ENCODE measurements at places on chromosomes 12 and 14.

DNA sequence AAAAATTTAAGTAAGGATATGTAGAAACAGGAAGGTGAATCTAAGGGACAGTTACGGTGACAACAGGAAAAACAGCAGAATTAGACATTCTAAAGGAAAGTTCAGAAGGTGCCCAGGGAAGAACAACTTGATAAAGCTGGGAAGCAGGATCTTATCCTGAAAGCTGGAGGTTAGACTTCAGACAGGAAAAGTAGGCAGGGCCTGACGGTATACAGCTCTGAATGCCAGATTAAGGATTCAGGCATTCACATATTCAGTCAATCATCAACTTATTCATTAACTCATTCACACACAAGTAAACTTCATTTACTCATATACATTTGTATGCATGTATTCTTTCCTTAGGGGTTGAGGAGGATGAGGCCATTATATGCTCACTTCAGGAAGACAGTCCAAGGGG, 81.3 kb downstream of the RALGAPA1 start:
- no peak for DNase-seq

DNA sequence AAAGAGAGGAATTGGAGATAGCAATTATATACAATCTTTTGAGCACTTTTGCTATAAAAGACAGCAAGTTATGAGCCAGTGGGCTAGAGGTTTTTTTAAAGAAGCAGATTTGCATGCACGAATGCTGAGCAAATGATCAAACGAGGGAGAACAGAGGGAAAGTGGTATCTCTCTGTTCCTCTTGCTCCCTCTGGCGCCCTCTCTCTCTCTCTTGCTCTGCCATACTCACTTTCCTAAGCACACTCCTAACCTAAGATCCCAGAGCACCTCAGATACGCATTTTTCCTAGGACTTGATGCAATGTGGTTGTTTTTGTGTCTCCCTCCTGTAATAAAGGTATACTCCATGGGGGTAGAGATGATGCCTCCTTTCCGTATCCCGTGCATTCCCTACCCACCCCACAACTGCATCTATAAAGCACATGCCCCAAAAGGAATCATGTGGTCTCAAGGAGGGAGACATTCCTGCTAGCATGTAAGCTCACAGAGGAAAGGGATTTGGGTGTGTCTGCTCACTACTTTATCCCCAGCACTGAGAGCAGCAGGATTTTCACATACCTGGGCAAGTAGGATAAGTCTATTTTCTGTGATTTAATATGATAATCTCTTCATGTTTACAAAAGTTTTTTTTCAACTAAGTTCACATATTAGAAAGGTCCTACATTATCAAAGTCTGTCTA, 270.2 kb downstream of the SSPN start:
- DNase-seq, result no peak

GRCh38 chr12:95986635-95987570, 9.2 kb downstream of the HAL start:
- DNase-seq, result no peak

GRCh38 chr12:100391856-100392255, 35.0 kb downstream of the SLC17A8 start:
- DNase-seq, result no peak

- DNase-seq, result no peak
Observed at GRCh38 chr14:33699300-33699983, 251.4 kb downstream of the EGLN3 start.

DNA sequence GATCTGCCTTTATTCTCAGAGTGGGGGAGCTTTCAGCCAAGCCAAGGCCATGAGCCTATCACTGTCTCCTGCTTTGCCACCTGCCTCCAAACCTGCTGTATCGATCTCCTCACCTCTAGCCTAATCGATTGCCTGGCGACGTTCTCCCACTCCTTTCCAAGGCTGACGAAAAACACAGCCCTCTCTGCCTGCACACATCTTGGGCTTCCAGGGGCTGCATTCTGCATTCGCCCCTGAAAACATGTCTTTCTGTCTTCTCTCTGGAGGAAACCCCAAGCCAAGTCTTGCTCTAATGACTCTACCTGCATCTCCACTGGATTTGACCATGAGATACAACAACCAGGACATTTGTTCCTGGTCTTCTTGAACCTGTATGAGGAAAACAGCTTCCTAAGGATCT, 540.7 kb downstream of the BCL11B start:
- no peak for DNase-seq

- no peak for DNase-seq
Observed at GRCh38 chr14:32417956-32418552, 89.0 kb downstream of the AKAP6 start.

GRCh38 chr14:96741151-96741977, 55.8 kb upstream of the VRK1 start:
- DNase-seq, result peak; percentile 69

DNA sequence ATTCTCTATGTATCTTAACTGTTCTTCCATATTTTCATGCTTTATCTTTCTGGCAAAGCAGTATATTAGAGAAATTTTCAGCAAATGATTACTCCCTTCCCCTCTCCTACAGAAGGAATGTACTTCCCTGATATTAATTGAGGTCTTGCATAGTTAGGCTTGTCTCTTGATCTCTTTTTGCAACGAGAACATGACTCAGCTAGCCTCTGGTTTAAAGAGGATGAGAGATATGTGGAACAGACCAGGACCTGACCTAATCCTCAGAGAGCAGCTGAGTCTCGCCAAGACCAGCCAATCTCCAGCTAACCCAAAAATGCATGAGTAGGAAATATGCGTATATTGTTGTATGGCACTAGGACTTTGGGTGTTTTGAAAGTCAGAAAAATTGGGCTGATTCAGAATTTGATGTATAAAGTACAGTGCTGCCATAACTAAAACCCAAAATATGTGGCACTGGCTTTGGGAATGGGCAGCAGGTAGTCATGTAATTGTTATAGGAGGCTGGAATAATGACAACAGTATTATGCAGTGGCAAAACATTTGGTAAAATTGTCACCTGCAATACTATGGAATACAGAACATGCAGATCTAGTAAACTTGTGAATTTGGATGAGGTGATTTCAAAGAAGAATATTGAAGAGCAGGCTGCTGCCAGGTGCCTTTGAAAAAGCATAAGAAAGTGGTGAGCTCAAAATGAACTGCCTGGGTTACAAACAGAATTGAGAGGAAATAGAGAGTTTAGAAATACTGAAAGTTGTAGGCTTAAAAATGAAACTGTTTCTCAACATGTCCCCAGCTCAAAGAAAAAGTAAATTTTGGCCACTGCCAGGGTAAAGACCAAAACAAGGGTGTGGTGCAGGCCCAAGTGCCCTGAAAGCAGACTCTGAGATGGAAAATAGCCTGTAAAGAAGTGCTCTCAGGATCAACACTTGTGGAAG, 9.3 kb upstream of the USP15 start:
- DNase-seq, result no peak

DNA sequence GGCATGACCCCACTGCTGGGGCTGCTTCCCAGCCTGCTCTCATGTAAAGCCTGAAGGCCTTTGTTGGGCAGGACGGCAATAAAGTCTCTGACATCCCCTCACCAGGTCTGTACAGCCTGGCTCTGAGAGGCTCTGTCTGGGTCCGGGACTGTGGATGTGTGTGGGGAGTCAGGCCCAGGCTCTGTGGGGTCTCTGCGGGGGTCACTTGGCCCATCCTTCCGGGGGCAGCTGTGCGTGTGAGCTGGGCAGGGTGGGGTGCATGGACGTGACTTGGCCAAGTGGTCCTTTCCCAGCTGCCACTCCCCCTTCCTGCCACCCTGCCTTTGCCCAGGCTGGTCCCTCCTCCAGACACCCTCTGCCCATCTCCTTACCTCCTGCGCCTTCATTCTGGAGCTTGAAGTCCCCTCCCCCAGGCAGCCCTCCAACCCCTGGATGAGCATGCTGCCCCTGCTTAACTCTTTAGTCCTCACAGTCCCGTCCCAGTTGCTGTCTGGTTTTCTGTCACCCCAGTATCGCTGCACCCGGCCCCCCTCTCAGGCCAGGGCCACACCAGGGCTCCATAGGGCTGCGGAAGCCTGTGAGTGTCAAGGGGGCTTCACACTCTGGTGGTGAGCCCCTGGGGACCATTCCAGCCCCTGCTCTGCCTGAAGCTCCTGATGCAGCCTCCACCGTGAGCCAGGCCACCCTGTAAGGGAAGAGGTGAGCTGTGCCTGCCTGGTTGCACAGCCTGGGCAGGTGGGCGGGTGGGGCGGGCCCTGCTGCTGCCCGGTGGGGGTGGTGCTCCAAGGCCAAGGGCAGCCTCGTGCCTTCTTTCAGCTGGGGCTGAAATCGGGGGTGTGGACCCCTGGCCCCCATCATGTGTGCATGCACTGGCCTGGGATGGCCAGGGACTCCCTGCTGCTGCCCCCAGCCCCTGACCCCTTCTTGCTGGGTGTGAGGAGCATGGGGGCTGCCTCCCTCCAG, 25.5 kb upstream of the KIF26A start:
- DNase-seq, result no peak

DNA sequence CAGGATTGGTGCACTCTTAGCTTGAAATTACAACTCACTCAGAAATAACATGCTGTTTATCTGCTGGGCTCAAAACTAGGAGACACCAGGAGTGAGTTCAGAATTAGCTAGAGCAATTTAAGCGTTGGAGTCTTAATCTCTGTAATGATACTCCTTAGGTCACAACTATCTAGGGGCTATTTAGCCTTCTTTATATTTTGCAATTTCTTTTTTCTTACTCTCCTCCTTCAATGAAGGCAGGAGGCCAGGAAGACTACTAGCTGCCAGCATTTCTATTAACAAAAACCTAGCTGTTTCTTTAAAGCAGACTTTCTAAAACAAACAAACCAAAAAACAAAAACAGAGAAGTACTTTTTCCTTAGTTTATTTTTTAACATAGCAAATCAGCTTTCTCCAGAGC, 226.2 kb downstream of the TRHDE start:
- no peak for DNase-seq

DNA sequence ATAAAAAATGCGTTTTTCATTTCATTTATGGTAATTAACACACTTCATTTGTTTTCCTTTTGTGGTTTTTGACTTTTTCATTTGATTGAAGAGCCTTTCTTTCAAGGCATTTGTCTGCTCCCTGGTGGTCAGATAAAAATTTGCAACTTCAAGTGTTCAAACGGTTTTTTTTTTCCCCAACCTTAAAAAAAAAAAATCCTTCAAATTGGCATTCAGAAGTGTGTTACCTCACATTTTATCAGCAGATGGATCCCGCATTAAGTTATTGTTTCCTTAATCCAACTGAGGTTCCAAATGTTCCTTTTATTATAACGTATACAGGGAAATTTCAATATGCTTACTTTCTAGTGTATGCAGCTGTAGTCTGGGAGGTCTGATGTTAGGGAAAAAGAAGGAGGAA, 47.2 kb downstream of the MYF5 start:
- no peak for DNase-seq

- DNase-seq, result no peak
Observed at GRCh38 chr12:124852911-124853427, 10.7 kb downstream of the SCARB1 start.

- DNase-seq, result no peak
Observed at GRCh38 chr12:77954206-77954555, 123.5 kb downstream of the NAV3 start.

DNA sequence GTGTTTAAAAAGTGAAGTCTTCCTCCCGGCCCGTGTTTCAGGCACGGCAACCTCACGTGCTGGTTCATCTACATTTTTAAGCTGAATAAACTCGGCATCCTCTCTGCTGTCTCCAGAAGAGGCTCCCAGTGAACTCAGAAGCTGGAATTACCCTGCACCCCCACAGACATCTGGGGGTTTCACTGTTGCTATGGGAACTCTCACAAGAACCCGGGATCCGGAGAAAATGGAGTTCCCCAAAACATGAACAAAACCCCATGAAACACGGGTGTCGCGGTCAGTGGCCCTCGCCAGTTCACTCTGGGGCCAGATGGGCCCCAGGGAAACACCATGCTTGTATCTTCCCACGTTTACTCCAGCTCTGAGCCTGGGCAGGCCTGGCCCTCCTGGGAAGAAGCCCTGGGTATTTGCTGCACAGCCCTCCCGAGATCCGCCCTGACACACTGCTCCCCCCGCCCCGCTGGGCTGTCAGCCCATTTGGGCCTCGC, 143.7 kb downstream of the PIWIL1 start:
- no peak for DNase-seq

DNA sequence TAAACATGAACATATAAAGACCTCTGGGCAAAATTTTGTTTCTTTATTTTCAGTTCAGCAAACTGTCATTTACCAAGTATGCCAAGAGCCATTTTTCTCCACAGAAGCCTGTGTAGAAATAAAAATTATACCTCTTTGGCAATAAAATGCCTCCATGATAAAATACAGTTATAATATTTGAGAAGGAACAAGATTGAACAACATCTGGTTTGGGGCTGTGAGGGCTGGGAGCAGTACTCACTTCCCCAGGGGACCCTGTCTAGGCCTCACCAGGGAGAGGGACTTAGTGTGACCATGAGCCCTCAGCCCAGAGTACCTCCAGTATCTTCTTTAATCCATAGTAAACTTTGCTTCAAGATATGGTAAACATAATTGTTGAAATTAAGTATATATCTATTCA, 65.1 kb downstream of the DAAM1 start:
- DNase-seq, result no peak

DNA sequence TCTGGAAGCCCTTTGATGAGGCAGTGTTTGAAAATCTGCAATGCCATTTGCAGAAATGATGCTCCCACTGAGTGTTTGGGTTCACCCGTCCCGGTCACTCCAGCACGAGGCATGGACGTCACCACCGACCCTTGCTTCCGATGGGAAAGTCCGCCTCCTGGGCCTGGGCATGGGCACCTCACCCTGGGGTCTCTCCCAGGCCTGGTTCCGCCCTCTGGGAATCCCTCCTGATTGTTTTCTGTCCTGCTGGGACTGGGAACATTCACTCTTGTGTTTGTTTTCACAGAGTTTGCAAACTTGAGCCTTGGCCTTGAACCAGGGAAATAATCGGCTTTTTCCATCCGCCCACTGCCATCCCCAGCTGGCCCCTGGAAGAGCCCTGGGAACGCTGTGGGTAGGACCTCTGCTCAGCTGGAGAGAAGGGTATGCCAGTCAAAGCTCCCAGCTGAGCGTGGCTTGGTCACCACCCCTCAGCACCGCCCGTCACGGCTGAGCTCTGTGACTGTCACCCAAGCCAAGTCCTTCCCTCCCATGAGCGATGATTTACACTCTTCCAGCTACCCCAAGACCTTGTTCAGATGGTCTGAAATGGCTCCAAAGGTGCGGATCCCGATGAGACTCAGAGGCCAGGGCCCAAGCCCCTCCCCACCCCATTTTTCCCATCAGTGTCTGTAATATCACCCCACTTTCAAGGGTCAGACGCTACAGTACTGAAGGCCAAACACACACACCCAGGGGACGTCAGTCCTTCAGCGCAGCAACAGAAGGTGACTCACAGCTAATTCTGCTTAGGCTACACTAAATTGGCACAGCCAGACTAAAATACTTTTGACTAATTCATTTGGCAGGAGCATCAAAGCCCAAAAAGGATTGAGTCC, 34.1 kb upstream of the FZD10 start:
- no peak for DNase-seq

DNA sequence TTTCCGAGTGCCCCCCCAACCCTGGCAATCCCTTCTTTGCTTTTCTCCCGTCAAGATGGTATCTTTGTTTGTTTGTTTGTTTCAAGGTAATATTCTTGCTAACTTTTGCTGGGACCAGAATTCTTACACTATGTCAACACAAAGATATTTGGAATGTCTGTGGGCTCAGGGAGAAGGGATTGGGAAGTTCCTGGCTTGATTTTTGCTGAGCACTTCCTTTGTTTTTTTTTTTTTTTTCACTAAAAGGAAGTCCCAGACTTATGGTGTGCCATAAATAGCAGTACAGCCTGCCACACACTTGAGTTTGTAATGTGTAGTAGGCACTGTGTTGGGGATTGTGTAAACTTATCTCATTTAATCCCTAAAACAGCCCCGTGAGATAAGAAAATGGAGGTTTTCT, 11.2 kb upstream of the RNU6-7 start:
- no peak for DNase-seq

All from CD4-positive, alpha-beta T cell treated with Interleukin-15 for 4 hours (primary cell).